Activated naive CD4-positive, alpha-beta T cell treated with anti-CD3 and anti-CD28 coated beads for 36 hours (primary cell): ENCODE measurements at places on chromosomes 16 and 17. TPM values are rescaled to one million over a fixed set of nuclear protein-coding genes. Genes with fewer than 3 reads are reported as not detected.

Gene ATP1B2
- 0.14 TPM for total RNA-seq

DNA sequence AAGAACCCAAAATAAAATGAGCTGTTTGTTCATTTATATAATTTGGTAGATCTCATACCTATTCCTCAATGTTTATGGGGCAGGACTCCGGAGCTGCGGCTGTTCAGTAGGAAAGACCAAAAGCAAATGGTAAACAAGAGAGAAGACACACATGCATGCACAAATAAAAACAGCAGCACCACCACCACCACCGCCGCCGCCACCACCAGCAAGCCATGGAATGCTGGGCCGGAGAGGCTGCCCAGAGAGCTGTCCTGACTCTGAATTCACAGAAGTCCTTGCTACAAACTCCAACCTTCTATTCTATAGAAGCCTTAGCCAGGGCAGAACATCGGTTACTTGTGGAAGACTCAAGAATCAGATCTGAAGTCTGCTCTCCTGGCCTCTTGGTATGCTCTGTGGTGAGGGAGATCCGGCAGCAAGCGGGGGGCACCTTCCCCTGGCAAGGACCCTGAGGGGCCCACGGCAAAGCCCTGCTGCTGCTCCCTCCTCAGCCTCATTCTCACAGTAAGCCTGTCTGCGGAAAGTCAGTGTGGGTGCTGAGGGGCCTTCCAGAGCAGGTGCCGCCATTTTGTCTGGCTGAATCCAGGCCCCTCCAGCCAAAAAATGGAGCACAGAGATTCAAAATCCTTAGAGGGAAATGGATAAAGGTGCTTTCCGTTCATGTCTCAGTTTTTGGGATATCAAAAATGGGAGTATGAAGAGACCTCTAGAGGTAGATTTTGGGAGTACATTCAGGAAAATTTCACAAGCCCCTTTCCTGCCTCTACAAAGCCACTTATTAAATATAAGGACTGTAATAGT, 6.4 kb upstream of the FOXJ1 start:
- DNase-seq, result no peak

DNA sequence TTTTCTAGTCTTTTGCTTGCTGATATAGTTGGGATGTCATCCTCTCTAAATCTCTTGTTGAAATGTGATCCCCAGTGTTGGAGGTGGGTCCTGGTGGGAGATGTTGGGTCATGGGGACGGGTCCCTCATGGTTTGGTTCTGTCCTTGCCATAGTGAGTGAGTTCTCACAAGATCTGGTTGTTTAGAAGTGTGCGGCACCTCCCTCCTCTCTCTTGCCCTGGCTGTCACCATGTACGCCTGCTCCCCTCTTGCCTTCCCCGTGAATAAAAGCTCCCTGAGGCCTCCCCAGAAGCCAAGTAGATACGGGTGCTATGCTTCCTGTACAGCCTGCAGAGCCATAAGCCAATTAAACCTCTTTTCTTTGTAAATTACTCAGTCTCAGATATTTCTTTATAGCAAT, 15.2 kb downstream of the IL4R start:
- DNase-seq, result no peak

DNA sequence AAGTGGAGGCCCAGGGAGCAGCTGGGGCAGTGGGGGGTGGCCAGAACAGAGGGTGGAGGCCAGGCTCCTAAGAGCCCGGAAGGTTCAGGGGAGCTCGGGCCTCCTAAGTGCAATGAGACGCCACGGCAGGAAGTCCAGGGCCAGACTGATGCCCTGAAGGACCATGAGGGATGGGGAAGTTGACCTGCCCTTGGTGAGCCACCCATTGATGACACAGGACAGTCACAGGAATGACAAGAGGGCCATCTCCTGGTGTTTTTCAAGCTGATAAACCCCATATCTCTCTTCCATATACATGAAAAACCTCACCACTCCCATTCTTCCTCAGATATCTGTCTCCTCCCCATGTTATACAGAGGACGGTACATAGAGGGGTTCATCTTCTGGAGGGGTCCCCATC, 5.8 kb upstream of the MRPL58 start:
- DNase-seq, result no peak

DNA sequence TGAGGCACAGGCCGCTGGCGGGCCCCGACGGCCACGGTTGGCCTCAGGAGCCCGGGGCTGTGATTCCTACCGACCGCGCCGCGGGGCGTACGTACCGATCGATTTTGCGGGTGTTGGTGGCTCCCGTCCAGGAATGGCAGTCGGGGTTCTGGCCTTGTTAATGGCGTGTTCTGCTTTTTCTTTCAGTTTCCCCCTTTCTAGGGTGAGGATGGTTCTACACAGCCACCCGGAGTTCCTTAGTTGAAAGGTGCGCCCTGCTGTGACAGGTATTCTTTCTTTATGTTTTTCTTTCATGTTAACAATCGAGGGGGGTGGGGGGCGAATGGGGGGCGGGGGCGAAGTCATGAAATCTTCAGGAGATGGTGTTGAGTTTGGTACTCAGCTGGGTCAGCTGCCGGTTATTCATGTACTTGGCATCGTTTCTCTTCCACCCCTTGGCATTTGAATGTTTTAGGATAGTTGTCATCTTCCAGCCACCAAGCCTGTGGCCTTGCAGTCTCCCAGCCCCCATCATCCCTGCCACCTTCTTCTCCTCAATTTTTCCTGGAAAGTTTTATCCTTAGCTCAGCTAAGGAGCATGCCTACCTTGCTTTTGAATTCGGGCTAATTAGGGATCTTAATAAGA, 802 bp downstream of the CYLD start:
- DNase-seq, result peak; percentile 67

GRCh38 chr16:85137323-85138072, 25.2 kb upstream of the CIBAR2 start:
- no peak for DNase-seq

Gene TRPV3
- total RNA-seq, result 0.77 TPM

Gene HASPIN
- 20.5 TPM for total RNA-seq

Gene EPN3
- total RNA-seq, result not detected

Gene FOXO3B
- 2.2 TPM for total RNA-seq

GRCh38 chr17:61280338-61280737, 119.3 kb upstream of the TBX2 start:
- no peak for DNase-seq

DNA sequence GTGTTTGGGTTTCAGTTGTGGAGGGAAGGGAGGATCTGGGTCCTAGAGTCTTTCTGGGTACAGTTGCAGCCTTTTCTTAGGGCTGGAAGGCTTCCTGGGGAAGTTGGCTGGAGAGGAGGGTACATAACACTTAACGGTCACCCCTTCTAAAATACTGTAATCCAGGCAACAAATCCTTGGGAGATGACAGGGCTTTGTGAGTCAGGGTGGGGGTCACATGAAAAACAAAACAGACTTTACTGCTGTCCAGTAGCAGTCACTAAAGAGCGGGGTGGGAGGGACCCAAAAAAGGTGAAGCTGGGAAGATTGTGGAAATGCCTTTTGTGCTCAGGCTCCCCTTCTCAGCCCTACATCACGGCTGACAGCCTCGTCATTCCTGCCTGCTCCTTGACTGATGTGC, 6.3 kb downstream of the SAP30BP start:
- DNase-seq, result no peak

Gene TBX21
- total RNA-seq, result 52.3 TPM

DNA sequence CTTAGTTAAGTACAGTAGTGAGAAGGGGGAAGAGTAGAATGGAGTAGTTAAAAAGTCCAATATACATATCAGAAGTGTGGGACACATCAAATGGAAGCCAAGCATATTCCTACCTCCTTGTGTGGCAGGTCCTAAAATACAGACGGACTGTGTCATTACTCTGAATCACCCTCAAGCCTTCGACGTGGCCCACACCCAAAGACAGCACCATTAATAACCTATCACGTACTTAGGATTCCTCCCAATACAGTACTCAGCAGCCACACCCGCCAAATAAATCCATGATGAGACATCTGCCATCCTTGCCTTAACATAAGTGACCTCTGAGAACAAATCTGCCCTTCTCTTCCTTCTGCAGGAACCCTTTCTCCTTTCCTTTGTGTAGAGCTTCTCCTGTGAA, 38.9 kb downstream of the UBE2G1 start:
- no peak for DNase-seq

DNA sequence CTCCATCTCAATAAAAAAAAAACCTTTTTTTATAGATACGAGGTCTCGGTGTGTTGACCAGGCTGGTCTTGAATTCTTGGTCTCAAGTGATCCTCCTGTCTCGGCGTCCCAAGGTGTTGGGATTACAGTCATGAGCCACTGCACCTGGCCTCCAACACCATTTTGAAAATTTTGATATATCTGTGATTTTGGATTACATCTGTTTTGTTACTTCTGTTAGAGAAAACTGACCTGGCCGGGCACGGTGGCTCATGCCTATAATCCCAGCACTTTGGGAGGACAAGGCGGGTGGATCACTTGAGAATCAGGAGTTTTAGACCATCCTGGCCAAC, 18.6 kb downstream of the RMI2 start:
- DNase-seq, result no peak

Gene ARL5C
- total RNA-seq, result not detected

DNA sequence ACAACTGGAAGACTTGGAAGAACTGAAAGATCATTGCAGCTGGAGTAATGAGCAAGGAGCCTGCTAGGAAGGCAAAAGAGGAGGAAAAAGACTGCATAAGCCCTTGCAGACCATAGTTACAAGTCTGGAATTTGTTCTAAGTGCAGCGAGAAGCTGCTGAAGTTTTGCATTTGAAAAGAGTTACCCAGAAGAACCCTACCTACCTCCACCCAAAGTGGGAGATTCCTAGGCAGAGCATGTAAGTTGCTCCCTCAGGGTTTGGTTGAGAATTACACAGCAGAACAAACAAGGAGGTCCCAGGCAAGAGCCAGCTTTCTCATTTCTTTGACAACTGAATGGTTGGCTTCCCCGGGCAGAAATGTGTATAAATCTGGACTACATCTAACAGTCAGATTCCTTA, 118.7 kb upstream of the NUDT7 start:
- no peak for DNase-seq

DNA sequence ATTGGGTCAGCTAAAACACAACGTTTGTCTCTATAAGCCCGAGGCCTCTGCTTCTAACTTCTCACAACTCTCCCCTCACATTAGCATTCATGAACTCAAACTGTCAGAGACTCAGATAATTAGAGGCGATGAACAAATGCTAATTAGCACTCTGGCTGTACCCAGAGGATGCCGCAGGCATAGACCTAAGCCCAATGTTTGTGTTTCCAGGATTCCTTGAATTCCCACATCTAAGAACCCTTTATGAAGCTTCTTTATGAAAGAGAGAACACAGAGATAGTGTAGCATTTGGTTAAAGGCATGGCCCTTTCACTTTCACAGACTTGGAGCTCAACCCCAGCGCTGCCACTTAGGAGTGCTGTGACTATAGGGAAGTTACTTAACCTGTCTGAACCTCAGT, 512.2 kb downstream of the GRIN2A start:
- no peak for DNase-seq

DNA sequence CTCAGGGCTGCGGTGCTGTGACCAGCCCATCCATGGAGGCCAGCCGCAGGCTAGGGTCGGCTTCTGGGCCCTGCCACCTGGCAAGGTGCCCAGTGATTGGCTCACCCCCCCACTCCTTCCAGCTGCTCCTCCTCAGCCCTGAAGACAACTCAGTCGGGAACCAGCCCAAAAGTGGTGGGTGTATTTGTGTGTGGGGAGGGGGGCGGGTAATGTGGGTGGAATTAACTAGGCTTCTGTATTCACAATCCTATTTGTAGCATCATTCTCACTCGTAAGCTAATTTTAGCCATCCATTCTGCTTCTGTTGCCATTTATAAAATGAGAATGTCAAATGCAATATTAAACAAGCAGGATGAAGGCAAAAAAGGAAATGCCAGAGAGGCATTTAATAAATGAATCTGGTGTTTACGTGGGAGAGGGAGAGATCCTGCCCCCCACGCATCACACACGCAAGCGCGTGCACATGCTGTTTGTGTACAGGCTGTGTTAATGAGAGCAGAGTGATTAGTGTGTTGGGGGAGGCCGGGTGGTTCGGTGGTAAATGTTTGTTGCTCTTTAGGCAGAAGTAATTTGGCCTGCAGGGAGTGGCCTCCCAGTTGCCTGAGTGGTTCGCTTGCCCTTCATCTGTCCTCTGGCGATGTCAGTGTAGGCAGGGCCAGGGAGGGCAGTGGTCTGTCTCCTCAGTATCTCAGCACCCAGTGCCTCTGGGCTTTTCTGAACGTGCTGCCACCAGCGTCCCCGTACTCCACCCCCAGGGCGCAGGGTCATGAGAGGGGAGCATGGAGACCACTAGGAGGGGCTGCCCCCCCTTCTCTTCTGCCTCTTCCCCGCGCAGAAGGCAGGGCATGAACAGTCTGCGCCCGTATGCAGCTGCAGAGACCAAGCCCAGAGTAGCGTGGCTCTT, 140.1 kb downstream of the CCDC182 start:
- peak; percentile 63 for DNase-seq

- no peak for DNase-seq
Observed at GRCh38 chr17:6523330-6523729, 33.0 kb downstream of the PITPNM3 start.

DNA sequence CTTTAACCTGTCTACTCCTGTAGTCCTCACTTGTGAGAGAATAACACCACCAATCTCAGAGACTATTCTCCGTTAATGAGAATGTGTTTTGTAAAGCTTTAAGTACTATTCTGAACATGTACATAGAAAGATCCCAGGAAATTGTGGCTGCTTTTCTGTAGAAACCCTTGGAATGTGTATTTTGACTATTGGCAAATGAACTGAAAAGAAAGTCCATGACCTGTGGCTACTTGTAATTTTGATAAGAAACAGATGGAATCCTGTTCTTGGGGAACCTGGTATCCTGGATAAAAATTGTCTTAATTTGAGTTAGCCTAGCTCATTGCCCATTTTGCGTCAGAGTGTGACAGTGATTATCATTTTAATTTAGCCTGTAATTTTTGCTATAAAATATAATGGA, 9.1 kb downstream of the CTCF start:
- DNase-seq, result no peak

Gene TMEM92
- total RNA-seq, result not detected

Gene ENGASE
- 49.5 TPM for total RNA-seq

GRCh38 chr16:27240948-27241531, 27.5 kb downstream of the NSMCE1 start:
- no peak for DNase-seq

- no peak for DNase-seq
Observed at GRCh38 chr16:2471016-2471652, at the start of gene NTN3. NTN3 (plus strand) TSS chr16:2471297; CDS start chr16:2471702, 405 bp downstream.

DNA sequence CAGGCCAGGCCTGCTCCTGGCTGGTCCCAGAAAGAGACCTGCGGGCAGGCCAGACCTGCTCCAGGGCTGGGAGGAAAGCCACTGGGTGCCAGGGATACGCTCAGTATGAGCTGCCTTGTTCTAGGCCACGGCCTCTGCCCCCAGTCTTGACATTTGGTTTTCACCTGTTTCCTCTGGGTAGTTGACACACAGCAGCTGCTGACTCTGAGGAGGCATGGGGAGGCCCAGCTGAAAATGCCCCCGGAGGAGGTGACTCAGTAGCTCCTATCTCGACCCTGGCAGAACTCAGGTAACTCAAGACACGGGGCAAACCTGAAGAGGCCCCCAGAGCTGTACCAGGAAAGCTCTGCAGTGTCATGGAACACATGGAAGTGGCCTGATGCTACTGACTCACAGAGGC, 13.9 kb upstream of the ADGRG1 start:
- peak; percentile 78 for DNase-seq

- DNase-seq, result no peak
Observed at GRCh38 chr16:4060823-4061222, 55.4 kb downstream of the ADCY9 start.
